ENCODE measurements at places on chromosomes 1 and 21.

- DNase-seq = no peak
Observed at GRCh38 chr1:26034504-26035202, 11.3 kb downstream of the SLC30A2 start.

DNA sequence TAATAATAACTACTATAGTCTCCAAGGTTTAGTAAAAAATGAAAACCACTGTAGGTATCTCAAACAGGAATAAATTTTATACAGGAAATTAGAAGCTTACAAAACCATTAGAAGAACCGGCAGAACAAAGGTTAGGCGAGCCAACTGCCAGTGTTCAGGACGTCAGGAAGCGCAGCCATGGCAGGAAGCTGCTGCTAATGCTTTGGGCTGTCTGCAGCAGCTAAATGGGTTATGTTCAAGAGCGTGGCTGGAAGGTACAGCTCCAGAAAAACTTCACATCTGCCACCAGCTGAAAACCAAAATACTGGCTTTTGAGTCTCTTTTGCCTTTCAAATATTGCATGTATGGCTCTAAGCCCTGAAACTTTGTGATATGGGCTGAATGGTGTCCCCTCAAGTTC is 35.7 kb upstream of the MYSM1 start:
- no peak for DNase-seq

GRCh38 chr1:119245881-119246280 is 105.4 kb upstream of the WARS2 start:
- no peak for DNase-seq

GRCh38 chr1:176515310-176515709 is 52.3 kb downstream of the PAPPA2 start:
- DNase-seq = no peak

DNA sequence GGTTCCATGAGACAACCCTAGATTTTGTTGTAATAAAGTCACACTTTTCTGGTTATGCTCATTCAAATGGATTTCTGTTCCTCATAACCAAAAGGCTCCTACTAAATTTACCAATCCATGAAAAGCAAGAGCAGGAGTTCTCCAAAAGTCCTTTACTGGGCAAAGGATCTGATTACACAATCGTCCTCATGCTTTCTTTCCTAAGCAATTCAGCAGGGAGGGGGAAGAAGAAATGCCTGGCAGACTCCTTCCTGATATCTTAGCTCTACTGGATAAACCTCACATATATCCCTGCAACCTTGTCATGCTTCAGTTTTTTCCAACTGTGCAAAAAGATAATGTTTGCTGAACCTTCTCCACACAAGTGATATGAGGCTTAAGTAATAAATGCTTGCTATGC is 67.6 kb upstream of the GUCA2B start:
- DNase-seq = no peak

DNA sequence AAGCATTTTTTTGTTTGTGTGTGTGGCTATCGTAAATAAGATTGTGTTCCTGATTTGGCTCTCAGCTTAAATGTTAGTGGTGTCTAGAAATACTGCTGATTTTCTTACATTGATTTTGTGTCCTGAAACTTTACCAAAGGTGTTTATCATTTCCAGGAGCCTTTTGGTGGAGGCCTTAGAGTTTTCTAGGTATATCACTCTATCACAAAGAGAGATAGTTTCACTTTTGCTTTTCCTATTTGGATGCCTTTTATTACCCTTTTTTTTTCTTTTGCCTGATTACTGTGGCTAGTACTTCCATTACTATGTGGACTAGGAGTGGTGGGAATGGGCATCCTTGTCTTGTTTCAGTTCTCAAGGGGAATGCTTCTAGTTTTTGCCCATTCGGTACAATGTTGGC is 109.6 kb downstream of the S1PR1 start:
- DNase-seq = no peak

- no peak for DNase-seq
Observed at GRCh38 chr1:214952648-214953047, 129.9 kb upstream of the KCNK2 start.
